ENCODE measurements at places on chromosomes 12 and 14. TPM values are rescaled to one million over a fixed set of nuclear protein-coding genes. Genes with fewer than 3 reads are reported as not detected.

Gene ASCL1
- total RNA-seq = not detected

Gene SLC8A3
- total RNA-seq = not detected

Gene TESPA1
- total RNA-seq = not detected

Gene GLI1
- 0.05 TPM for total RNA-seq

Gene BORCS5
- total RNA-seq = 5.6 TPM

Gene TEX52
- not detected for total RNA-seq

Gene RHEBL1
- total RNA-seq = not detected

Gene LPAR5
- not detected for total RNA-seq

Gene SLC38A6
- 19.1 TPM for total RNA-seq

Gene SLC25A47
- total RNA-seq = not detected

Gene PRPH
- total RNA-seq = 0.73 TPM

Gene BATF
- 0.88 TPM for total RNA-seq

Gene HOXC11
- total RNA-seq = not detected

Gene KCNC2
- total RNA-seq = not detected

Gene AREL1
- 13.5 TPM for total RNA-seq

Gene FIGNL2
- 0.24 TPM for total RNA-seq

Gene FGF23
- total RNA-seq = not detected

Gene GALNT6
- 4.8 TPM for total RNA-seq

Gene C14orf39
- total RNA-seq = not detected

Gene GRIP1
- total RNA-seq = not detected

Gene C12orf50
- total RNA-seq = not detected

Gene OR10G3
- total RNA-seq = not detected

Gene SYNDIG1L
- total RNA-seq = not detected

Gene GLS2
- not detected for total RNA-seq

Gene SERPINA1
- total RNA-seq = not detected

Gene PAWR
- total RNA-seq = 8.7 TPM

Gene RTL1
- not detected for total RNA-seq

Gene ANHX
- total RNA-seq = not detected

Gene AHSA1
- total RNA-seq = 96.5 TPM

Gene POLE2
- 2.0 TPM for total RNA-seq

Gene GPRC5D
- total RNA-seq = not detected

Gene ACOT6
- not detected for total RNA-seq

Gene NT5DC3
- 4.6 TPM for total RNA-seq

Gene TPH2
- not detected for total RNA-seq

Gene JKAMP
- total RNA-seq = 40.7 TPM

Gene MYL6B
- 103 TPM for total RNA-seq

Gene AMIGO2
- total RNA-seq = 0.75 TPM

Data from cardiac ventricle fibroblast (primary cell).